ENCODE measurements at places on chromosomes 5 and 9.

DNA sequence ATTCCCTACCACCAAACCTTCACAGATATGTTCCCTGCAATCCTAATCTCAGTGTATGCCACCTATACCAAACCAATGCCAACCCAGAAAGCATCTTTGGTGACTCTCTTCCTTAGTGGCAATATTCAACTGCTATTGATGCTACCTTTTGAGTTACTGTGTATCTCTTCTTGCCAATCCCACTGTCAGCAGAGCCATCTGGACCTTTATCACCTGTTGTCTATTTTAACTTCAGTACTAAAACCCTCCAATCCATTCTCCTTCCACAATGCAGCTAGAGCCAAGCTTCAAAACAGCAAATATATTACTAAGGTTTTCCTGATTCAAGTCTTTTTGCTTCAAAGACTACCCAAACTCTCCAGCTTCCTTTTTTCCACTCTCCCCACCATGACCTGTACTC, 777.2 kb upstream of the DMAC1 start:
- no peak for DNase-seq

- no peak for DNase-seq
Observed at GRCh38 chr5:54309276-54309675, 1.1 kb downstream of the ARL15 start.

GRCh38 chr9:92747459-92748232, 17.0 kb downstream of the BICD2 start:
- no peak for DNase-seq

- no peak for DNase-seq
Observed at GRCh38 chr9:4762886-4763541, 22.0 kb upstream of the AK3 start.

- no peak for DNase-seq
Observed at GRCh38 chr9:133189826-133190225, 19.2 kb downstream of the OBP2B start.

GRCh38 chr5:136802383-136802782, 437.0 kb upstream of the TRPC7 start:
- no peak for DNase-seq

DNA sequence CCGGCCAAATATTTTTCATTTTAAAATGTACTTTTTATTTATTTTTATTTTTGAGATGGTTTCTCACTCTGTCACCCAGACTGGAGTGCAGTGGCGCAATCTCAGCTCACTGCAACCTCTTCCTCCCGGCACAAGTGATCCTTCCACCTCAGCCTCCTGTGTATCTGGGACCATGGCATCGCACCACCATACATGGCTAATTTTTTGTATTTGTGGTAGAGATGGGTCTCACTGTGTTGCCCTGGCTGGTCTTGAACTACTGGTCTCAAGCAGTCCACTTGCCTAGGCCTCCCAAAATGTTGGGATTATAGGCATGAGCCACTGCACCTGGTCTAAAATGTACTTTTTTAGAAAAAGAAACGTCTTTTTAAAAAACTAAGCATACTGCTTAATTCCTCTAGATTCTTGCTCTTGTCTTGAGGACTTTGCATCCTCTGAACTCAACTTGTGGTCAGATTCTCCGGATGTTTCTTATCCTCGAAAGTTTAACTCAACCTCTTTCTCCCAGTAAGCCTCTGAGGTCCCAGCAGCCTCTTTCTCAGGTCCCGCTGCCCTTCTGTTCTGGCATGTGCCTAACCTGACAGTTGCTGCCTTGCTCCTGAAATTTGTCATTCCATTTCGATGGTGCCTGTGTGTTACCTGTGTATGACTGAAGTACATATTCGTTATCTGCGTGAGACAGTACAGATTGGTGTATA, 63.0 kb downstream of the TRIO start:
- no peak for DNase-seq

- DNase-seq = no peak
Observed at GRCh38 chr5:91706785-91707520, 323.8 kb upstream of the ARRDC3 start.

- no peak for DNase-seq
Observed at GRCh38 chr5:20223451-20223850, 235.5 kb upstream of the CDH18 start.

DNA sequence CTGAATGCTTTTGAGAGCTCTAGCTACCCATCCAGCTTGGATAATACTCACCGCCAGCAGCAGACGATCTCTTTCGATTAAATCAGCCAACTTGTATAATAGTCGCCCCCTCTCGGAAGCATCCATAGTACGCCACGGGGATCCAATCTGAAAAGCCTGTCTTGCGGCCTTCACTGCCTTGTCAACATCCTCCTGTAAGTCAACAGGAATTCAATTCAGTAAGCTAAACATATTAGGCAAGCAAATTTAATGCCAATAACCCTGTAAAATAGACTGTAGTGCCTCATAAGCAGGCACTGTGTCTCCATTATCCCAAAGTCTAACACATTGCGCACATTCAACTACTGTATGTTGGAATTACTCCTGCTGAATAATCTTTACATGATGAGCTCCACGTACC, 22.0 kb downstream of the ALDH1A1 start:
- no peak for DNase-seq
